Caco-2 (cell line): ENCODE measurements at places on chromosomes 6 and 20. TPM values are rescaled to one million over a fixed set of nuclear protein-coding genes. Genes with fewer than 3 reads are reported as not detected.

The POU5F1 gene
- not detected in 2 replicates for total RNA-seq

The PTPRT gene
- 0.05 and 0.20 TPM in 2 replicates for total RNA-seq

The INSM1 gene
- not detected in 2 replicates for total RNA-seq

DNA sequence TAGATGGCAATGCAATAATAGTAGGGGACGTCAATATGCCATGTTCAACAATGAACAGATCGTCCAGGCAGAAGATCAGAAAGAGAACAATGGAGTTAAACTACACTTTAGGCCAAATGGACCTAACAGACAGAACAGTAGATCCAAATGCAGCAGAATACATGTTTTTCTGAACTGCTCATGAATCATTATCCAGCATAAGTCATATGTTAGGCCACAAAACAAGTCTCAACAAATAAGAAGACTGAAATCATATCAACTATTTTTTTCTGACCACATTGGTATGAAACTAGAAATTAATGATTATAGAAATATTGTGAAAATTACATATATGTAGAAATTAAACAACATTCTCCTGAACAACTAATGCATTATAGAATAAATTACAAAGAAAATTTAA lies 10.2 kb upstream of the DEFB125 start:
- H3K27ac ChIP-seq: no peak overlapping the region
- DNase-seq: no peak
- no peaks in the 10 kb centered on the region for H3K36me3 ChIP-seq
- H3K4me1 ChIP-seq: no peaks in the 10 kb centered on the region
- H3K27me3 ChIP-seq: no peaks in the 10 kb centered on the region
- H3K4me3 ChIP-seq: no peak overlapping the region

The SLC4A11 gene
- total RNA-seq: 8.6 and 9.5 TPM in 2 replicates

The CABLES2 gene
- 30.7 and 36.4 TPM in 2 replicates for total RNA-seq

DNA sequence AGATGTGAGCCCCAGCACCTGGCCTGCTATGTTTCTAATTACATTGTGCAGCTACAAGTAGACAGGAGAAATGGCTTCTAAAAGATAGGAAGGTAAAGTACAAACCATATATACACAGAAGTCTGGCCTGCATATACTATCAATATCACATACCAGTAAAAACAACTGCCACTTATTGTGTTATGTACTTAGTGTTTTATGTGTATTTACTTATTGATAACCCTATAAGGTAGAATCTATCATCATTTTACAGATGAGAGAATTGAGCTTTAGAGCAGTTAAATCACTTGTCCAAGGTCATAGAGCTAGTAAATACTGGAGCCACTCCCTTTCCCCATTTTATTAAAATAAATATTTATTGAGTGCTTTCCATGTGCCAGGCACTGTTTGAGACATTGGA lies 102.4 kb upstream of the PRDM1 start:
- no peak overlapping the region for H3K4me3 ChIP-seq
- no peak for DNase-seq
- H3K36me3 ChIP-seq: no peaks in the 10 kb centered on the region
- no peaks in the 10 kb centered on the region for H3K27me3 ChIP-seq

The DPPA5 gene
- total RNA-seq: not detected in 2 replicates

The SLPI gene
- 3.0 TPM in 2 replicates for total RNA-seq

- DNase-seq: no peak
- H3K4me3 ChIP-seq: no peak overlapping the region
- no peaks in the 10 kb centered on the region for H3K27me3 ChIP-seq
- H3K36me3 ChIP-seq: no peaks in the 10 kb centered on the region
- H3K4me1 ChIP-seq: no peaks in the 10 kb centered on the region
These were observed 13.0 kb downstream of the CLVS2 start for GRCh38 chr6:123009059-123009458.
